Activated T-cell treated with anti-CD3 and anti-CD28 coated beads, Interleukin-2, amount 50 U/mL, for 24 hours (primary cell): ENCODE measurements at places on chromosomes 16 and 17.

DNA sequence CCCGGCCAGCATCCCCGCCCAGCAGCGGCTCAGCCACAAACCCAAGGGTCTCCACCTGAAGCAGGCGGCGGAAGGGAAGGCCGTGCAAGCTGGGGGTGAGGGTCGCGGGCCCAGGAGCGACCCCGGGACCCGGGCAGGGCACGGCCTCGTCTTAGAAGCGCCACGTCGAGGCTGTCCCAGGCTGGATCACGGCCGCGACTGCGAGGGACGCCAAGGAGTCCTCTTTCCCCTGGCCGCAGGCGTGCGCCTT, 538 bp upstream of the CCNF start:
- H3K36me3 ChIP-seq: peaks cover 37% of the 10 kb centered on the region
- peak overlapping the region; percentile 67 for H3K27ac ChIP-seq
- no peaks in the 10 kb centered on the region for H3K27me3 ChIP-seq
- DNase-seq: no peak

DNA sequence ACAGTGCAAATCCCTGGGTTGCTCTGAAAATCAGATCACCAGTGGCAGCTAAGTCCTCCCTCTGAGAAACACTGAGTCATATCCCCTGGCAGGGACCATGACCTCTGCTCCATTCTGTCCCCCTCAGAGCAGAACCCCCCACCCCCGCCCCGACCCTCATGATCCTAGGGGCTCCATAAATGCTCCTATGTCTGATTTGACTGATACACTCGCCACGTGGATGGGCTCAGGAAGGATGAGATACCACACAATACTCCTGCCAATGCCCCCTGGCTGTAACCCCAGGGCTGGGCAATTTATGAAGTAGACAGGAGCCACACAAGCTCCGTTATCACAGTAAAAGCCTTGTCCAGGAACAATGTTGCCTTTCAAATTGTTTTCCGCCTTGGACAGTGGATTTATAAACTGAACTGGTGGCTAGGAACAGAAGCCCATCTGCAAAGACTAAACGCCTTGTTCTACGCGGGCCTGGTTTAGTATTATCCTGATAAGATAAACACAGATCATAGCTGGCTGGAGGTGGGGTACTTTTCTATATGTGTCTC, 394.8 kb downstream of the SLC39A11 start:
- no peak for DNase-seq
- H3K27ac ChIP-seq: no peak overlapping the region
- peaks cover 2% of the 10 kb centered on the region for H3K36me3 ChIP-seq
- no peaks in the 10 kb centered on the region for H3K27me3 ChIP-seq

GRCh38 chr16:52827456-52827855, 225.2 kb downstream of the CHD9NB start:
- no peak overlapping the region for H3K27ac ChIP-seq
- no peaks in the 10 kb centered on the region for H3K4me1 ChIP-seq
- no peak overlapping the region for H3K4me3 ChIP-seq
- no peak for DNase-seq

DNA sequence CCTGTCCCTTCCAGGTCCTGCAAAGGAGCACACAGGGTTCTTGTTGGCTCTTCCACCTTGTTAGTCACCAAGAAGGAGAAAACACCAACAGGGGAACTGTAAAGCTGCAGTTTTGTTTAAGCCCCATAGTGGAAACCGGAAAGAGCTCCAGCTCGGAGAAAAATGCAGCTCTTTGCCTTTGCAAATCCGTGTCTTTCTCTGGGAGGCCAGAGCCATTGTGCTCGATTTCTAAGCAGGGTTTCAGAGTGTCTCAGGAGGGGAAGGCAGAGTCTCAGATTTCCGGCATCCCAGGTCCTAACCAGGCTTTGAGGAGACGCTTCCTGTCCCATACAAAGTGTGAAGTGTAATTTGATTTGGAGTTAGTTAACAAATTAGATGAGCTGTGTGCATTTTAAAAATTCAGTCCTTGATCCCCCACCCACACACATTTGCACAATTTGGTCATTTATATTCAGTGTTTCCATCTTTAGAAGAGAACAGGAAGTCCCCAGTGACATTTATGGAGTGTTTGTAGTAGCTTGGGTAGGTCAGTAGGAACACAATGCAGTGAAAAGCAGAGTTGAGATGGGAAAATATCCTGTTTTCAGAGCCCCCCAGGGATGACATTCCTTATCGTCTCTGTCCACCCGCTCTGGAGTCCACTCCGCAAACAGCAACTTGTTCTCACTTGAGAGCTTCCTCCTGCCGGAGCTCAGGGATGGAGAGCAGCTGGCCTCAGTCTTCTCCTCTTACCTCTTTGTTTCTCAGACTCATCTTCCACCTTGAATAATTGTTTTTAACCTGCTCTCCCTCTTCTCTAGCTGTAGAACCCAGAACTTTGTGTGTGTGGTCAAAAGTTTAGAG, 331.9 kb downstream of the SEC14L1 start:
- H3K27me3 ChIP-seq: no peaks in the 10 kb centered on the region
- peak overlapping the region; percentile 93 for H3K27ac ChIP-seq
- H3K4me3 ChIP-seq: peak overlapping the region; percentile 69
- peak; percentile 67 for DNase-seq
- peaks cover 98% of the 10 kb centered on the region for H3K4me1 ChIP-seq

GRCh38 chr16:57409870-57410587, 5.5 kb downstream of the CCL17 start:
- H3K4me3 ChIP-seq: no peak overlapping the region
- peaks cover 4% of the 10 kb centered on the region for H3K4me1 ChIP-seq
- no peak for DNase-seq
- peaks cover 3% of the 10 kb centered on the region for H3K27me3 ChIP-seq
- no peak overlapping the region for H3K27ac ChIP-seq

DNA sequence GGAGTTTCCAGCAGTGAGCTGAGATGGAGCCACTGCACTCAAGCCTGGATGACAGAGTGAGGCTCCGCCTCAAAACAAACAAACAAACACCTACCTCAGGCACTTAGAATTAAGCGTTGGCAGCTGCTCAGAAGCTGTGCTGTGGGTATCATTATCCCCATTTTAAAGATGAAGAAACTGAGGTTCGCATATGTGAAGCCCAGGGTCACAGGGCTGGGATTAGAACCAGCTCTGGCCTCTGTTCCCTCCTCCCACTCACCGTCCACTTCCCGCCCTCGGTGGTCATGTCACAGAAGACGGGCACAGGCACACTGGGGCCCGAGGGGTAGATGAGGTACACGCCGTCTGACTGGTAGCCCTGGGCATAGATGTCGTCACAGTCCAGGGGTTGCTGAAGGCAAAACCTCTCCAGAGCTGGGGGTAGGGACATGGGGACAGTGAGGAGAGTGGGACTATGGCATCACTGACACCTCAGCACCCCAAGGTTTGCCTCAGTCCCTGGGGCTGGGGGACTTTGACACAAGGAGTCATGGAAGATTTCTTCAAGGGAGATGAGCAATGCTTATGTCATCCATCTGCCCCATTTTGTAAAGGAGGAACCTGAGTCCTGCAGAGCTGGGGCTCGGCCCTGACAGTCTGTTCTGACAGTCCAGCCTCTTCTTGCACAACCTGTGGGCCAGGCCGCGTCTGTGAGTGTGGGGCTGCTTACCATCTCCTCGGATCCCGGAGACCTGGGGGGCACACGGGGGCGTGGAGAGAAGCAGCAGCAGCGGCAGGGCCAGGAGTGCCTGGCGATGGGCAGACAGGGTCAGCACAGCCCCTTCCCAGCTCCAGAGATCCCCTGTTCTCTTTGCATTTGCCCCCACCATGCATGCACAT, 700 bp downstream of the MFAP4 start:
- H3K27ac ChIP-seq: no peak overlapping the region
- H3K4me3 ChIP-seq: no peak overlapping the region
- DNase-seq: peak; percentile 32
- no peaks in the 10 kb centered on the region for H3K27me3 ChIP-seq
- peaks cover 9% of the 10 kb centered on the region for H3K4me1 ChIP-seq

GRCh38 chr17:75683583-75683982, 16.4 kb downstream of the SAP30BP start:
- no peaks in the 10 kb centered on the region for H3K27me3 ChIP-seq
- DNase-seq: no peak
- no peak overlapping the region for H3K4me3 ChIP-seq

- H3K4me3 ChIP-seq: peak overlapping the region; percentile 44
- peaks cover 82% of the 10 kb centered on the region for H3K27me3 ChIP-seq
- H3K36me3 ChIP-seq: no peaks in the 10 kb centered on the region
- H3K4me1 ChIP-seq: peaks cover 28% of the 10 kb centered on the region
- H3K27ac ChIP-seq: no peak overlapping the region
- peak; percentile 27 for DNase-seq
These were observed 9.9 kb downstream of the TBX4 start for GRCh38 chr17:61461967-61462718.

DNA sequence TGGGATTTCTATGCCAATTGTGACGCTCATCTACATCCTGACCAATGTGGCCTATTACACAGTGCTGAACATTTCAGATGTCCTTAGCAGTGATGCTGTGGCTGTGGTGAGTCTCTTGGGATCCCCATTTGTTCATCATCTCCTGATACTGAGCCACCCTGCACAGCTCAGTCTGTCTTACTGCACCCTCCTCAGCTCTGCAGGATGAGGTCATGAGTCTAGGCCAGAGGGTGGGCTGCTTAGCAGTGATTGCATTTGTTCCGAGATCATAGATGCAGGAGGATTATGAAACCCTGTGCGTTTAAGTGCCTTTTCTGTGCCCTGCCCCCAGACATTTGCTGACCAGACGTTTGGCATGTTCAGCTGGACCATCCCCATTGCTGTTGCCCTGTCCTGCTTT, 19.5 kb downstream of the SLC7A6OS start:
- peaks cover 92% of the 10 kb centered on the region for H3K36me3 ChIP-seq
- peaks cover 72% of the 10 kb centered on the region for H3K4me1 ChIP-seq
- H3K27me3 ChIP-seq: no peaks in the 10 kb centered on the region
- peak overlapping the region; percentile 92 for H3K27ac ChIP-seq

GRCh38 chr16:75774197-75774596, 47.9 kb upstream of the CPHXL start:
- H3K4me1 ChIP-seq: no peaks in the 10 kb centered on the region
- H3K4me3 ChIP-seq: no peak overlapping the region
- no peaks in the 10 kb centered on the region for H3K36me3 ChIP-seq
- H3K27me3 ChIP-seq: peaks cover 50% of the 10 kb centered on the region

GRCh38 chr16:11727796-11728543, 14.7 kb downstream of the TXNDC11 start:
- DNase-seq: no peak
- peak overlapping the region; percentile 32 for H3K27ac ChIP-seq
- no peak overlapping the region for H3K4me3 ChIP-seq
- peaks cover 94% of the 10 kb centered on the region for H3K36me3 ChIP-seq
- no peaks in the 10 kb centered on the region for H3K27me3 ChIP-seq
- peaks cover 37% of the 10 kb centered on the region for H3K4me1 ChIP-seq

GRCh38 chr17:50502301-50502990, 5.8 kb upstream of the MYCBPAP start:
- no peaks in the 10 kb centered on the region for H3K36me3 ChIP-seq
- peaks cover 3% of the 10 kb centered on the region for H3K27me3 ChIP-seq
- no peak overlapping the region for H3K27ac ChIP-seq
- H3K4me1 ChIP-seq: peaks cover 6% of the 10 kb centered on the region
